ENCODE measurements at places on chromosomes 16 and 17.

GRCh38 chr16:61936522-61936921 lies 99.7 kb downstream of the CDH8 start:
- DNase-seq, result peak; percentile 1

DNA sequence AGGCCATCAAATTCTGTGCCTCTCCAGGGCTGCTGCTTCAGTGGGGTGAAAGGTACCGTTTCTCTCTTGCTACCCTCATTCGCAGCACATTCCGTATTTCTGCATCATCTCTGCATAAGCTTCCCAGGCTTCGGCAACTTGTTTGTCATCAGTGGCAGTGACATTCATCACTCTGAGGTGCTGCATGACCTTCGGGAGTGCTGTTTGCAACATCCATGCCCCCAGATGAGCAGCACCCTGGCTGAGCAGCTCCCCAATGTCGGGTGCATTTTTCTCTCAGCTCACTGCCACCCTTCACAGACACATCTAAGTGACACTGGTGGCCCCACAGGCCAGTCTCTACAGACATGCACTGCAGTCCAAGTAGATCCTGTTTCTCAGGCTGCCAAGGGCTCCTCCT lies 3.8 kb downstream of the CREBBP start:
- no peak for DNase-seq

DNA sequence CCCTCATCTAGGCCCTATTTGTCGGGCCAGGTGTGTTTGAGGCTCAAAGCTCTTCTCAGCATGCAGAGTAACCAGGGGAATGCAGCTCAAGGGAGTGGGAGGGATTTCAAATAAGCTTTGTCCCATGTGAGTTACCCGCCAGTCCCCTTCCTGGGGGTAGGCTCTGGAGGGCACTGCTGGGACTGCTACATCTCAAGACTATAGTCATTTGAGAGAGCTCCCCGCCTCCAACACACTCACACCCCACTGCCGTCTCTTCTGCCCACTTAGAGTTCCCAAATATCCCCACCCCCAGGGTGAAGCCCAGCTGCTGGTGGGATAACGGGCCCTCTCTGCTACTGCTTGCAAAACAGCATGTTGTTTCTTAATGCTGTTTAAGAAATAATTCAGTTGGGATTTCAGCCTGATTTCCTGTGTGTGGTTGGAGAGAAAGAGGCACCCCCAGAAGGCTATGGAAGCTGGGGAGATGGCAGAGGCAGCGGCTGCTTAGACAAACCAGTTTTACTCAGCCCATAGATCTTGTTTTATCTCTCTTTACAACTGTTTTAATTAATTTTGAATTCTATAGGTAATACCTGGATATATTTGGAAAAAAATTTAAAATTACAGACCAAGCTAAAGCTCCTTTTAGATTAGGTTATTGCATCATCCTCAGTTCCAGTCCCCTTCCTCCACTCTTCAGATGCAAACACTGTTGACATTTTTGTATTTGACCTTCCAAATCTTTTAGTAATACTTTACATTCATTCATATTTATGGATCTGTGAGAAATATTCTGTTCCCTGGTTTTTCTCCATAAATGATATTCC lies 4.1 kb upstream of the MPO start:
- no peak for DNase-seq

DNA sequence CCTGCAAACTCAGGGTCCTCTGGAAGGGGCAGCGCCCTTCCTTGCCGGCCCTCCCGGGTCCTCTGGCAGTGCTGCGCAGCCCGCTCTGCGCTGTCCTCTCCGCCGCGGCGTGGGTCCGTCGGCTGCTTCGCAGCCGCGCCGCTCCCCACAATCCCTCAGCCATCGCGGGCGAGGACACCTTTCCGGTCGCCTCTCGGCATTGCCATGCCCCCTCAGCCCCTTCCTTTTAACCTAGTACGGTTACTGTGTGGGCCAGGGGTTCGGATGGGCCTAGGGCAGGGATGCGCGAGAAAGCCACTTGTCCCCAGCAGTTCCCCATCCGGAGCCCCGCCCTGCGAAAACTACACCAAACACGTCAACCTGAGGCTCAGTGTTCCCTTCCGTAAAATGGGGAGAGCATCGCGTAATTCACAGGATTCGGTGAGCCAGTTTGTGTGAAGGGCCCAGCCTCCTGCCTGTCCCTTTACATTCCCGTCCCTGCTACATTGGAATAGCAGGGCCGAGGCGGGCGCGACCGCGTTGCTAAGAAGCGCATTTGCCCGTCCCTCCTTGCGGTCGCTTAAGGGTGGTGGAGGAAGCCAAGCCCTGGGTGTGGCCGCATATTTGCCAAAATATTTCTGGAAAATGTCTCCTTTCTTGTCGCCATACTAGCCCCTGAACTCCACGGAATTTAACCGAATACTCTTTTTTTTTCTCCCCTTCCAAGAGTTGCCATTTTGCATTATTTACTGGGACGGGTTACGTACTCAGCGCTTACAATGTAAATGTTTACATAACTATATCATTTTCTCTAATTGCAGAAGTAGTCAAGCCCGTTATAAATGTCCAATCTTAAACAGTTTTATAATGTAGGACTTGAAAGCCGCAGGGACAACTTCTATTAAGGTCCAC lies 13.2 kb downstream of the COPZ2 start:
- peak; percentile 50 for DNase-seq

DNA sequence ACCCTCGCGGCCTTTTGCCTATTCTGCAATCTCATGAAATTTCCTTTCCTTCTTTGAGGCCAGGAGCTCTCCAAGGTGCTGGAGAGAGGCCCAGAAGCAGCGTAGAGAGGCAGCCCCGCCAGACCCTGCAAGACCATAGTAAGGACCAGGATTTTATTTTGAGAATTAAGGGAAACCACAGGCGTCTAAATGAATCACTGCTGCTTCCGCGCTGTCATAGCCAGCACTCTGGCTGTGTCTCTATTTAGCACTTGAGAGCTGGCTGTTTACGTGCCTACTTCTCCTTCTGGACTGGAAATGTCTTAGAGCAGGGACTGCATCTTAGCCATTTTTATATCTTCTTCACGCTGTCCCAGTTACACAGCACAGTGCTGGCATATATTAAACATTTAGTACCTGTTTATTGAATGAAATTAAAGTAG lies 37.6 kb upstream of the PIRT start:
- peak; percentile 10 for DNase-seq

- DNase-seq, result no peak
These were observed 19.2 kb downstream of the RAI1 start for GRCh38 chr17:17700251-17700969.

GRCh38 chr17:63446753-63447470 lies 806 bp upstream of the CYB561 start:
- peak; percentile 71 for DNase-seq

- DNase-seq, result no peak
These were observed 2.6 kb downstream of the SNX29 start for GRCh38 chr16:11979013-11979672.

DNA sequence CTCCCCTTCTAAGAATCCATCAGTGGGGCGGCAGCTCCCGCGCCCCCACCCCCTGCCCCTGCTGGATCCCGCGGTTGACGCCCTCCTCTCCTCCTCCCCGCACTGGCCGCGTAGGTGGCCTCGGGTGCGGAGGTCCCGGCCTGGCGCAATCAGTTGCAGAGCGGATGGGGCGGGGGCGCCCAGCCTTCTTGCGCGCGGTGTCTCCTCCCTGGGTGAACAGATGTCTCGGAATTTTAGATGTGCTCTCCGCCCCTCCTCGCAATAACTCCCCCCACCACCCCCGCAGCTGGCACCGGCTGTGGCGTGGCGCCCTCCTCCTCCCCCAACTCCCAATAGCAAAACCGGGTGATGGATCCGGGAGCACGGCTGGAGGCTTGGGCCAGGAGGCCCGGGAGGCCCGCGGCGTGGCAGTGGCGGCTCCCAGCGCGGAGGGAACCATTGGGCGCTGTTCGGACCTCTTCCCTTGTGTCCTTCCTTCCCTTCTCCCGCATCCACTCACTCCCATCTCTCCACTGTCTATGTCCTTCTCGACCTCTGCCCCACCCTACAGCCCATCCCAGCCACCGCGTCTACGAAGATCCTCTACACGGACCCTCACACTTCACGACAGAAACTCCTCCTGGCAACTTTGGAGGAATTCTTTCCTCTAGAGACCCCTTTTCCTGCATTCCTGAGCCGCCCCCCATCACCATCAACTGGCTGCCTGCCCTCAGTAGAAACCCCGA lies 11.0 kb downstream of the NEUROD2 start:
- no peak for DNase-seq

DNA sequence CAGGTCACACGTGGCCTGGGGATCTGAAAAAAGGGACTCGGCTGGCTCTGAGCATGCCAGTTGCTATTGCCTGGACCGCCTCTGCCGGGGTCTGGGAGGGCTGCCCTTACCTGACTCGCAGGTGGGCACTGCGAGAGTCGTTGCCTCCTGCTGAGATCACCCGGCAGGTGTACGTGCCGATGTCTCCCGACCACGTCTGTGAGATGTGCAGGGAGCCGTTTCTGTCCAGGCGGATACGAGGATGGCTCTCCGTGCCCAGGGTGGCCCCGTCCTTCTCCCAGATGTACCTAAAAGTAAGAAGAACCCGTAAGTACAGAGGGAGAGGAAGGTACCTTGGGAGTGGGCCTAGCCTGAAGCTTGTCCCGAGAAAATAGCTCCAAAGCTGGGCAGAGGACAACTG lies 112.0 kb upstream of the CDC42EP4 start:
- no peak for DNase-seq
